ENCODE measurements at places on chromosomes 4 and X.

- no peak for DNase-seq
Measured at GRCh38 chr4:105560421-105560848, 8.0 kb downstream of the ARHGEF38 start.

DNA sequence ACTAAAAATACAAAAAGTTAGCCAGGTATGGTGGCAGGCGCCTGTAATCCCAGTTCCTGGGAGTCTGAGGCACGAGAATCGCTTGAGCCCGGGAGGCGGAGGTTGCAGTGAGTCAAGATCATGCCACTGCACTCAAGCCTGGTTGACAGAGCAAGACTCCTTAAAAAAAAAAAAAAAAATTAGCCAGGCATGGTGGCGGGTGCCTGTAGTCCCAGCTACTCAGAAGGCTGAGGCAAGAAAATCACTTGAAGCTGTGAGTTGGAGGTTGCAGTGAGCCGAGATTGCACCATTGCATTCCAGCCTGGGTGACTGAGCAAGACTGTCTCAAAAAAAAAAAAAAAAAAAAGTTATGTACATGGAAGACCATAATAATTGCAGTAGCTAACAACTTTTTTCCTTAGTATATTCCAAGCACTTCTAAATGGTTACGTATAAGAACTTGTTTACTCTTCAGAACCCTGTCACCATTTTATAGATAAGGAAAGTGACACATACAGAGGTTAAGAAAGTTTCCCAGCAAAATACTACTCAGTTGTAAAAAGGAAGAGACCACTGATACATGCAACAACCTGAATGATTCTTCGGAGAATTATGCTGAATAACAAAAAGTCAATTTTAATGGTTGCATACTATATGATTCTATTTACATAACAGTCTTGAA lies 24.5 kb downstream of the RUFY3 start:
- DNase-seq, result no peak

GRCh38 chr4:145865274-145865941 lies 73.2 kb downstream of the ZNF827 start:
- no peak for DNase-seq

DNA sequence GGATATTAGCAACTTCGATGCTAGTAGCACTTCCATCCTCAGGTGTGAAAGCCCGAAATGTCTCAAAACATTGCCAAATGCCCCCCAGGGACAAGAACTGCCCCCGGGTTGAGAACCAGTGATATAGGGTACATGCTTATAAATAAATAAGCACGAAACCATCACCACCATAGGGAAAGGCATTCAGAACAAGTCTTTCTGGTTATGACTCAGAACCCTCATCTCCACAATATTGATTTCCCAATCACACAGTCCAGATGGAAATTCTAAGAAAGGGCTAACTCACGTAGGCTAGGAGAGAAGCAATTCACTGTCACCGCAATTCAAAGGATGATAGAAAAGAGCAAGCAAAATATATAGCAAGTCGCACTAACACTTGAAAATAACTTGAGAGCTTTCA lies 84.8 kb downstream of the ANOS1 start:
- DNase-seq, result no peak

GRCh38 chr4:139175646-139176301 lies 1.2 kb downstream of the ELF2 start:
- DNase-seq, result no peak

DNA sequence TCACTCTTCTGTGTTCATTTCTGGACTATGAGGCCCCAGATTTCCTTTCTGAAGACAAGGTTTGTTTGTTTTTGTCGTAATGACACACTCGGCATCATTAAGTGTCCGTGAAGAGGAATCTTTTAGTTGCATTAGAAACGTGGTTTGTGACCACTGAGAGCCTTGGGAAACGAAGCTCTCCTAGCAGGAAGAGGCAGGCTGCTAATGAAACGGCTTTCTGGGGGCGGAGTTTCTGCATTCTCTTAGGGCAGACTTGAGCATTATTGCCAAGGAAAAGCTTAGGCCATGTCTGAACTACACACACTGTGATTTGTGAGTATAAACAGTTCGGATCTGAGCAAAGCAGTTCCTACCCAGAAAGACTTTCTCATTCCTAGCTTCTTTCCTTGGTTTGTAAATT lies 64.0 kb downstream of the SOX3 start:
- no peak for DNase-seq

DNA sequence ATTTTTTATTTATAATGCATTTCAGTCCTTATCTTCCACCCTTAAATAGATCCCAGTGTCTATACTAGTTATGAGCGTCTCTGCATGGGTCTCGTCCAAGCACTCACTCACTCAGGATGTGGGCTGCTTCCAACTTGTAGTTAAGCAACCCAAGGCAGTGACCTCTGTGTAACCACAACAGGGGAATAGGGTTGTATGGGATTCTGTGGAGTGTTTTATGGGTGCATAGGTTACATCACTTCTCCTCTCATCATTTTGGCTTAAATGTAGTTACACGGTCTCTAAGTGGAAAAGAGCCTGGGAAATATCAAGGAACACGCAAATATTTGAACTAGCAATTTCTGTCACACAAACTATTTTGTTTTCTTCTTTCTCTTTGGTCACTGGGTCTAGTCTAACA lies 931.0 kb downstream of the STIM2 start:
- DNase-seq, result no peak

GRCh38 chr4:184417802-184418511 lies 56.4 kb downstream of the IRF2 start:
- DNase-seq, result peak; percentile 23

DNA sequence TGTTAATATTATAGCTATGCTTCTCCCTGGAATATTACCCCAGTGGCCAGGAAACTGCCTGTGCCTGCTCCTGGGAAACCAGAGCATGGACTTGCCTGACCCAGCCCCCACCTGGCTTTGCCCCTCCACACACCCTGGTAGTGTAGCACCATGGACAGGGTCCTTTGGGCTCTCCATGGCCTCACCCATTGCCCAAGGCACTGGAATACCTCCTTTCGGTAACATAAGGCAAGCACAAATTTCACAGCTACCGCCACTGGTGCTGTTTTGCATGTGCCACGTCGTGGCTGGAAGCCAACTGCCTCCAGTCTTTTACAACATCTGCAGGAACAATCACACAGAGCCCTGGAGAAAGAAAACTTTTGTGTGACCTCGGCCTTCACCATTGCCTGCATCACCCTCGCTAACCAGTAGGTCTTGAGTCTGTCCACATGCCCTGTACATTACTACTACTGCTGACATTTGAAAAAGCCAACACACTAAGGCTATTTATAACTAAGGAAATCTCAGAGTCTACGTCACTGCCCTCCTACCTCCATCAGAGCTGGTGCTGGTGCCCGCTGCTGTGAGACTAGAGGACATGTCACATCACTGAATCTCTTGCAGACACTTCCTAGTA lies 47.7 kb downstream of the HPGD start:
- no peak for DNase-seq

DNA sequence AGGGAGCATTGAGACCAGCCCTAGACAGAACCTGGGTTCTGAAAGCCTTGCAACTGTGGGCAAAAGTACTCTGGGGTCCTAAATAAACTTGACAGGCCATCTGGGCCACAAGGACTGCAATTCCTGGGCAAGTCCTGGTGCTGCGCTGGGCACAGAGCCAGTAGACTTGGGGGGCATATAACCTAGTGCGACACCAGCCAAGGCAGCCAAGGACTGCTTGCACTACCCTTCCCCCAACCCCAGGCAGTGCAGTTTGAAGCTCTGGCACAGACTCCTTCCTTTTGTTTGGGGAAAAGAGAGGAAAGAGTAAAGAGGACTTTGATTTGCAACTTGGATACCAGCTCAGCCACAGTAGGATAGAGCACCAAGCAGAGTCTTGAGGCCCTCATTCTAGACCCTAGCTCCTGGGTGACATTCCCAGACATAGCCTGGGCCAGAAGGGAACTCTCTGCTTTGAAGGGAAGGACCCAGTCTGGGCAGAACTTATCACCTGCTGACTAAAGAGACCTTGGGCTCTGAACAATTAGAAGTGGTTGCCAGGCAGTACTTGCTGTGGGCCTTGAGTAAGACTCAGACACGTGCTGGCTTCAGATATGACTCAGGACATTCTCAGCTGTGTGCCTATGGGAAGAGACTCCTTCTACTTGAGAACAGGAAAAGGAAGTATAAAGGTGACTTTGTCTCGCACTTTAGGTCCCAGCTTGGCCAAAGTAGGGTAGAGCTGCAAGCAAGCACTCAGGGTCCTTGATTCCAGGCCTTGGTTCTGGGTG lies 522.8 kb downstream of the GLUD2 start:
- no peak for DNase-seq

GRCh38 chr4:120682981-120683380 lies 239.5 kb downstream of the PRDM5 start:
- no peak for DNase-seq

DNA sequence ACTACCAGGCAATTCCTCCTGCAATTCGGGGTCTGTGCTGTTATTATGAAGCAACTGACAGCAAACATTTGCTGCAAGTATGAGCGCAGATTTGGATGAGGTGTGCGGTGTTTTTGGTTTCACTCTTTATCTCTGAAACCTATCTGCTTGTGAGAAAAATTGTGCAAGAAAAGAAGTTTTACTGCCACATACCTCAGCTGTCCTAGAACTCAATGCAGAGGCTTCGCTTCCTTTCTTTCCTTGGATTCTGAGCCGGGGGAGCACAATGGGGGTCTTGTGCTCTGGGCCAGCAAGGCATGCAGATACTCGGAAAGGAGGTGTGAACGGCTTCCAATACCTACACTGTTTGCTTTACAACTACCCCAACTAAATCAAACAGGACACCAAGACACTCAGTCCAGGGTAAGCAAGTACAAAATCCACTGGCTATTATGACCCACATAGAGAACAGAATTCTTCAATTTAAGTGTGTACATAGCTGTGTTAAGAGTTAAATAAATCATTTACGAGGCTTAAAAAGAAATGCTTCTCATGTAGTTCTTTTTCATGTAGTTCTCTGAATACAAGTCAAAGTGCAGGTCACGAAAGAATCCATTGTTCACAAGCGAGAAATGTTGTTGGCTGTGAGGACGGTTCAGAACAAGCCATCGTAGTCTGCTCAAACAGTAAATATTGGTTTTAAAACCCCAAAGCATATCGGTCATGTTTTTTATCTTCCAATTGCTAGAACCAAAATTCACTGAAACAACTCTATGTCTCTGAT lies 1.1 kb downstream of the SORBS2 start:
- DNase-seq, result no peak

DNA sequence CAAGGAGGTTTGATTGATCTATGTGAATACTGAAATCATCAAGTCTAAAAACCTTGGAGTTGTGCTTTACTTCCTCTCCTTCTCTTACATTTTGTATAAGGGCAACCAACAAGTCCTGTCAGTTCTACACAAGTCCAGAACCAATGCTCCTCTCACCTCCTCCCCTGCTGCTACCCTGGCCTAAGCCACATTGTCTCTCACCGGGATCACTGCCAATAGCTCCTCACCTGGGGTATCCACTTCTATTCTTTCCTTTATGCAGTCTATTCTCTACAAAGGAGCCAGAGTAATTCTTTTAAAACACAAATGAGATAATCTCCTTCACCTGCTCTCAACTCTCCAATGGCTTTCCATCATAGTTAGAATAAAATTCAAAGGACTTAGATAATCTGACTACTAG lies 13.3 kb upstream of the ARHGEF6 start:
- DNase-seq, result no peak
